Stomach (tissue), 19 donors: ENCODE measurements at places on chromosomes 4 and X. TPM values are rescaled to one million over a fixed set of nuclear protein-coding genes. Genes with fewer than 3 reads are reported as not detected.

GRCh38 chrX:94204524-94204923, 530.5 kb downstream of the FAM133A start:
- DNase-seq: no peak
- H3K27ac ChIP-seq: no peak overlapping the region

Gene DACH2
- not detected for total RNA-seq

Gene PCYT1B
- total RNA-seq: 3.1 TPM

Gene TXK
- total RNA-seq: 8.3 TPM
